ENCODE measurements at places on chromosomes 7 and 10.

GRCh38 chr10:131155876-131156230, 155.7 kb downstream of the TCERG1L start:
- DNase-seq: no peak

- DNase-seq: no peak
These were observed 17.2 kb upstream of the GLI3 start for GRCh38 chr7:42254217-42254616.

GRCh38 chr7:99560834-99561736, 2.6 kb downstream of the ZNF655 start:
- DNase-seq: no peak

DNA sequence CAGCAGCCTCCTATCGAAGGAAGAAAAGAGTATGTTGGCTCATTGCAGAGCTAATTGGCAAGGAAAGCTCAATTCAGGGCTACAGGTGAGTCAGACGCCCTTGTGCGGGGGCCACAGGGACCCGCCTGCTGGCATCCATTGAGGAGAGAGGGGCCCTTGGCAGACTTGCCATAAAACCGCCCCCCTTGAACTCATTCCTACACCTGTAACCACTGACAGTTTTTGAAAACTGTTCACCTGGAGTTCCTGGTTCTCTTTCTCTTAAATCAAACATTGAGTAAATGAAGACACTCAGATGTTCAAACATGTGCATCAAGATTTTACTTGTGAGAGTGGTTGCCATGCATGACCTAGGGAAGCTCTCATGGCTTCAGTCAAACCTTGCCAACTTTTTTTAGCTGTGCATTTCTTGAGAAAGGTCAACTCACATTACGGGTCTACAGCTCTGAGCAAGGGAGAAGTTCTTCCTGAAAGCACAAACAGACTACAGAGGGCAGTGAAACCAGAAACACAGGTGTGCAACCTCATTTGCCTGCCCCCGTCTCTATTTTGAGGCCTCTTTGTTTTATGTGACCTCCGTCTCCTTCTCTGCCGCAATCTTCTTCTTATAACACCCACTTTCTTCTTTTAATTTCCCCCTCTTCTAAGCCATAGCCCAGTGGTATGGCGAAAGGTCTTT, 87.8 kb downstream of the TBXAS1 start:
- DNase-seq: peak; percentile 42

DNA sequence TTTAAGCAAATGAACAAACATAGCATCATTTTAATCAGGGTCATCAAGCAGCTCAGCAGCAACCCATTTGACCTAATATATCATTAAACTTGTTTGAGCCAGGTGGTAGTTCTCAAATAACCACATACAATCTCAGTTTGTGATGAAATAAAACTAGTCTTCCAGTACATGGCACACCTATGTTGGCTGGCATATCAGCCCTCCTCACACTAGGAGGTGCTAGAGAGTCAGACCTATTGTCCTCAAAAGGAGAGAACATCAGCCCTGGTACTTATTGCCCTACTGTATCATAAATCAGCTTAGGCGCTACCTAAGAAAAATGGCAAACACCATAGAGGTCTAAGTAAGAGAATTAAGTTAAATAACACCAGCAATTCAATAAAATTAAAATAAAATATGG, 81.7 kb downstream of the CABCOCO1 start:
- peak; percentile 54 for DNase-seq

DNA sequence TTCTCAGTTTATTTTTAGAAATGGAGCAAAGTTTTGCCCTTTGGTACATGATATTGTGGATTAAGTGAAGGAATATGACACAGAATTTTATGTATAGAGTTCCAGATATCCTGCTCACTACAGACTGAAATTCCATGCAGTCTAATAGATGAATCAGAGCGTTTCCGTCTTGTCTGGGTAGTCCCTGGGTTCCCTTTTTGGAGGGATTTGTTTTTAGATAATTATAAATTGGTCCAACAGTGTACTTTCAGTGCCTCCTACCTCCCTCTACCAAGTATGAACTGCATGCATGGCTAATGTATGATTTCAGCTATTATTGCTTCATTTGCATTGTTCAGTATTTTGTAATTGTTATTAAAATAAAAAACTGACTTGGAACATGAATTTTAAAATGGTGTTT, 74.4 kb downstream of the SEPTIN7 start:
- DNase-seq: no peak

DNA sequence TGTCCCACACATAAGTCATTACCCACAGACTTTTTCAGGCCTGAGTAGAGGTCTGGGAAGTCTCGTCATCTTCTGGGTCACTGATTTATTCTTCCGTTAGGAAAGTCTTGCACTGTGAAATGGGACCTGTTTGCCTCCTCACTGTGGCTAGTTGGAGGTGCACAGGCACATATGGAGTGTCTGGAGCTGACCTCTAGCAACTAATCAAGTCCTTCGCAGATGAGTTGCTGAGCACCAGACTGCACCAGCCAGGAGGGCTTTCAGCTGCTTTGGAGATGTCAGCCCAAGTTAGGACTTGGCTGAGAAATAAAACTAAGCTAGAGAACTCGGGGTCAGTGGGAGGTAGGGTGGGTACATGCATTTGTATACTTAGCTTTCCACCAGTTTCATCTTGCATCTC, 578.0 kb downstream of the GRID1 start:
- no peak for DNase-seq

- DNase-seq: no peak
These were observed 75.1 kb upstream of the LEP start for GRCh38 chr7:128165927-128166420.

- DNase-seq: no peak
These were observed 45.8 kb downstream of the HDAC9 start for GRCh38 chr7:18541181-18541870.

DNA sequence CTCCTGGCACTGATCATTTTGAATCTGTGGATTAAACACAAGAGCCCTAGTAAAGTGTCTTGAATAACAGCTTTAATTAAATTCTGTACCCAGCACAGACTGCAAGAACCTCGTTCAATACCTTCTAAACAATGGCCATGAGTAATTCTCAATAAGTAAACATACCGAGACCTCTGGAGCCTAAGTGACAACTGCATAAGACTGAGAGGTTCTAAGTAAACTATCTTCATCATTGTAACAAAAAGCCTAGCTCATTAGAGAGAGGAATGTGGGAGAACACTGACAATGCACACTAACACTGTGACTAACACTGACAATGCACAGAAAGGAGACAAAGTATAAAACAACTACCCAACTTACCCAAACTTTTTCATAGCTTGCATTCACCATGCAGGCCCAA, 117.4 kb downstream of the ELAPOR2 start:
- no peak for DNase-seq

- peak; percentile 5 for DNase-seq
These were observed 74.7 kb downstream of the FRMPD2 start for GRCh38 chr10:48199580-48200377.

DNA sequence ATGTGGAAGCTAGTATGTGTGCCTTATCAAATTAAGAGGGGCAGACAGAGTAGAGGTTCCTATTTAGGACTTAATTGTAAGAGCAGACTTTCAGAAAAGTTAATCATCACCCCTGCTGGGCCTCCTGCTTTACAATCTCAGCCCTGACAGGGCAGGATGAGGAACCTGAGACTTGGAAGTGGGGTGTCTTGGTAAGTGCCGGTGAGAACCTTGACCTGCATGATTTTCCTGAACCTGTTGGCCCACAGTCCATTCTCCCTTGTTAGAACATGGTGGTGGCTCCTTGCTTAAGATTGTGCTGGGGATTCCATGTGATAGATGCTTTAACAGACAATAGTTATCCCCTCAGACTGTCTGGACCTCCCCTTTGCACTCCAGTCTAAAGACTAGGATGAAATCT, 141.7 kb upstream of the TMEM72 start:
- no peak for DNase-seq

DNA sequence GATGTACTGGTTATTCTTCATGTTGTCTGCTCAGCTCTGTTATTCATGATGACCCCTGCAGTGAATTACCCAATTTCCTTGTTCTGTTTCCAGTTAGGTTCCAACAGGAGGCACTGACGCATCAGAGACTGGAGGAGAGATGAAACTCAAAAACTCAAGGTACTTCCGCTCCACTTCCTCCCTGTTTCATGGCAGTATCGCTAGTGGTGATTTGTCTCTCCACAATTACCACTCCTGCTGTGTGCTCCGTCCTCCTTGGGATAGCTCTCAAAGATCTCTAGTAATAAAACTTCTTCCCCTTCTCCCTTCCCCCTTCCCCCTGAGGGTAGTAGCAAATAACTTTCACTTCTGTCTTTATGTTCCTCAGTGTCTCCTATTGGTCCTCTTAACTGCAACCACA, 107.4 kb upstream of the ABCB5 start:
- DNase-seq: no peak

DNA sequence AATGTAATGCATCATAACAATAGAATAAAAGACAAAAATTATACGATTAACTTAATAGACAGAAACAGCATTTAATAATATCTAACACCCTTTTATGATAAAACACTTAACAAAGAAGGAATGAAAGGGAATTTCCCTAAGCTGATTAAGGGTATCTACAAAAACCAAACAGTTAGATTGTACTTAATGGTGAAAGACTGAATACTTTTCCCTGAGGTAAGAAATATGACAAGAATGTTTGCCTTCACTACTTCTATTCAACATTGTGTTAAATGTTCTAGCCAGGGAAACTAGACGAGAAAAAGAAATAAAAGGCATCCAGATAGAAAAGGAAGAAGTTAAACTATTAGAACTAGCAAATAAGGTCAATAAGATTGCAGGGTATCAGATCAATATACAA, 276.9 kb downstream of the BAMBI start:
- DNase-seq: no peak

GRCh38 chr7:114921631-114922025, 266 bp upstream of the MDFIC start:
- DNase-seq: no peak

DNA sequence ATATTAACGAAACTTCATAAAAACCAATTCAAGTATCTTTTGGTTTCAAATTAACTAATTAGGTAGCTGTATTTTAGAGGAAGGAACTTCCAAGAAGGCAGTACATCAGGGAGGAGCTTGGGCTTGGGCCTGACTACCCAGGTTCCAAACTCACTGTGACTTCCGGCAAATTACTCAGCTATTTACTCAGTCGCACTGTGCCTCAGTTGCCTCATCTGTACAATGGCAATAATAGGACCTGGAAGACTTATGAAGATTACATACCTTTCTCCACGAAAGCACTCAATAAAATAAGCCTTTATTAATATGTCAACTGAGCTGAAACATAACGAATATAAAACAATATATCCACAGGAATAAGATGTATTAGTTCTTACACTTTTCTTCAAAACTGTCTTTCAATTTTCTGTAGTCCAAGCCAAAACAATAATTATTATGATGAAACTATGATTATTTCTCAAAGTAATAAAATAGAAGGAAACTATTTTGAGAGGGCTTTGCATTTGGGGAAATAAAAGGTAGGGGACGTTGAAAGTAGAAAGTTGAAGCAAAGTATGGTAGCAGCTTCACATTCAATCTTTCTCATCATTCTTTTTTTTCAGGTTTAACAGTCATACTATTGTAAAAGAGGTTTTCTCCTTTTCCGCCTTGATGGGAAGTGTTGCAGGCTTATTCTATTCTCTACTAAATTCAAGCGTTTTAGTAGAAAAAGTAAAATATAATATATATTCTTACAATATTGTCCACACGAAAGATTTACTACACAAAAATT, 10.5 kb upstream of the EBLN1 start:
- DNase-seq: peak; percentile 22

DNA sequence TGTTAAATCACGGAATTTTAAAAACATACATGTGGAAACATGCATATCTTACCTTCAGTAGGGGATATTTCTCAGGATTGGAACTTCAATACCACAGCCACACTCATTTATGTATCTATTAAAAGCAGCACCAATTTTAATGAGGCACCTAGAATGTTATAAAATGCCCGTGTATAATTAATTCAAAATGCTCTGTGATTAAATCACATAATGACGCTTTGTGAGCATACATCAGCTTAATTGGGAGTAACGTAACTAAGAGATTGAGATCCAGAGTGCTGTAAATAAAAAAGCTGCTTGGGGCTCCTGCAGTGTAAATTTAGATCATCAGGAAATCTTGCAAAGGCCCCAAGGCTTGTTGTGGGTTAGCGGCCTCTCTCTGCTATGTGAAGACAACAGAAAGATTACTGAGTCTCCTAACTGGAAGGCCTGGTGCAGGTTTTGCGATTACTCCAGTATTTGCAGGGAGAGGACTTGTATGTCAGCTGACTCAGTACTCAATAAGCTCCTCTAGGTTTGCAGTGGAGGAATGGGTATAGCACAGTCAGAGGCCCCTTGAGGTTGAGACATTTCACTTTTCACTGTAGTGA, 195.5 kb upstream of the PHYHIPL start:
- no peak for DNase-seq

GRCh38 chr10:79063661-79064492, 4.9 kb upstream of the ZMIZ1 start:
- no peak for DNase-seq

DNA sequence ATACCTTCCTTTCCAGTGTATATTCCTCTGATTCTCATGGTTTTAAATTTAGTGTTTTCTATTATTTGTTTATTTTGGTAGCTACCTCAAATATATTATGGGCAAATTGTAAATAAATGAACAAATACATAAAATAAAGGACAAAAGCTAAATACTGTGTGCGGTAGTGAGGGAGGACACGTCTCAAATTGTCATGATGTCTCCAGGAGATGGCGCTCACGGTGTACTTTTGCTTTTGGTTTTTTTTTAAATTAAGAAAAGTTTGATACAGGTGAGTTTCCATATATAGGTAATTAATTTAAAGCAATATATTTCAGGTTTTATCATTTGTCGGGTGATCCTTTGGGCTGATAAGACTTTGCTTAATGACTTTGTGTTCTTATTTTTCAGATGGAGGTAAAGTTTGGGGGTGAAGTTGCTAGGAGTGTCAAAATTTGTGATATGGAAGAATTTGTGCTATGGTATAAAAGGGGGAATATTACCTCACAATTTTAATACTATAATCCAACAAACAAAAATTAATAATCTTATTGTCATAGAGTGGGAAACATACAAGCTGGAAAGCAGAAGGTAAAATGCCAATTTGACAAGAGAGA, 68.4 kb upstream of the TMEM229A start:
- DNase-seq: peak; percentile 68

DNA sequence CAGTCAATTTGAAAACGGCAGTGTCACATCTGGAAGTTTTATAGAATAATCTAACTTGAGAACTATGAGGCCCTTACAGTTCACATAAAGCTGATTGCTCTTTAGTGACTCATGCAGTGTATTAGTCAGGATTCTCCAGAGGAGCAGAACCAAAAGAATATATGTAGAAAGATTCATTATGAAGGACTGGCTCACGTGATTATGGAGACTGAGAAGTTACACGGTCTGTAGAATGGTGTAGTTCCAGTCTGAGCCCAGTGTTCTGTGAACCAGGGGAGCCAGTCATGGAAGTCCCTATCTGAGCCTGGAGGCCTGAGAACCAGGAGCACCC, 21.5 kb downstream of the RBM33 start:
- DNase-seq: no peak

- peak; percentile 87 for DNase-seq
These were observed 88.3 kb downstream of the CHN2 start for GRCh38 chr7:29282819-29283414.

- no peak for DNase-seq
These were observed 223.2 kb downstream of the SH2D4B start for GRCh38 chr10:80760914-80761371.

Measured in NAMALWA (cell line).